ENCODE measurements at places on chromosomes 2 and 18.

DNA sequence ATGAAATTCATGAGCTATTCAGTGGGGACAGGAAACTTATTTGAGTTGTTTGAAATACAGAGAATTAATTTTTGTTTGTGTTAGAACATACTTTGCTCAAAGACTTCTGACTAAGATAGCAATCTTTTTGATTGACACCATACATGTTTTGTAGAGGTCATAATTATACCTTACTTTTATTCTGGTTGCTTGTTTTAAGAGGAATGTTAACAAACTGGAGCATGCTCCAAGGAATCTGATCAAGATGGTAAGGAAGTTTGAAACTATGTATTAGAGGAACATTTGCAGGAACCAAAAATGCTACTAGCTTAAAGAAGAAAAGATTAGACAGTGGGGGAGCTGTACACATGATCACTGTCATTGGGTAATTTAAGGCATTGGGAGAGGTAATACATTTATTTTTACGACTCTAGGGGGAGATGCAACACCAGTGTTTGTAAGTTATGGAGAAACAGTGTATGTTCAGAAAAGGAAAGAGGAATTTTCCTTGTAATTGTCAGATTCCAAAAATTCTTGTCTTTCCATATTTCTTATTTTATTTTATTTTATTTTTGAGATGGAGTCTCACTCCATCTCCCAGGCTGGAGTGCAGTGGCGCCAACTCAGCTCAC is 8.0 kb downstream of the AGFG1 start:
- no peak for DNase-seq

DNA sequence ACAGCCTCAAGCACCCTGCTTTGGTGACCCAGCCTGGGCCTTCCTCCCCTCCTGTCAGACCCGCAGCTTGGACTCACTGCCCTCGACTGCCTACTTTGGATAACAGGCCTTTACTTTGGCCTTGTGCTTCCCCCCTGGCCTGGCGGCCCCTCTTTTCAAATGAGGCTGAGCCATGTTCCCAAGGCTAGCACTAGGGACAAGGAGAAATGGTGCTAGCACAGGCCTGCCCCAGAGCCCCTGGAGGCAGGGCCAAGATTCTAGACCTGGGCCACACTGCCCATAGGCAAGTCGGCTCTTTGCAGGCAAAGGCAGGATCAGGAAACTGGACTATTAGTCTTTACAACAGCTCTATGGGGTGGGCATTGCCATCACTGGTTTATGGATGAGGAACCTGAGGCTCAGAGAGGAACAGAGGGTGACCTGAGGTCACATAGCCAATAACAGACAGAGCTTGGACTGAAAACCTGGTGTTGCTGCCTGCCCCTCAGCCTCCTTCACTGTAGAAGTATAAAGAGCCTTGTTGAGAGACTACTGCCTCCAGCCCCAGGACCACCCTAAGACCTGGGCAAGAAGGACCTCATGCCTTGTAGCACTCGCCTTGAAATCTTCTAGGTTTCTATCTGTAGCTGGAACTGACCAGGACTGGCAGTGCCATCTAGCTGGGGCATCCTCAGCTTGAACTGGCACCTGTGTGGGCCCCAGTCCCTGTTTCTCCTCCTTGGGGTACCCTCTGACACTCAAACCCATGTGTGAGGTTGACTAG is 266.3 kb downstream of the DYSF start:
- DNase-seq, result no peak

DNA sequence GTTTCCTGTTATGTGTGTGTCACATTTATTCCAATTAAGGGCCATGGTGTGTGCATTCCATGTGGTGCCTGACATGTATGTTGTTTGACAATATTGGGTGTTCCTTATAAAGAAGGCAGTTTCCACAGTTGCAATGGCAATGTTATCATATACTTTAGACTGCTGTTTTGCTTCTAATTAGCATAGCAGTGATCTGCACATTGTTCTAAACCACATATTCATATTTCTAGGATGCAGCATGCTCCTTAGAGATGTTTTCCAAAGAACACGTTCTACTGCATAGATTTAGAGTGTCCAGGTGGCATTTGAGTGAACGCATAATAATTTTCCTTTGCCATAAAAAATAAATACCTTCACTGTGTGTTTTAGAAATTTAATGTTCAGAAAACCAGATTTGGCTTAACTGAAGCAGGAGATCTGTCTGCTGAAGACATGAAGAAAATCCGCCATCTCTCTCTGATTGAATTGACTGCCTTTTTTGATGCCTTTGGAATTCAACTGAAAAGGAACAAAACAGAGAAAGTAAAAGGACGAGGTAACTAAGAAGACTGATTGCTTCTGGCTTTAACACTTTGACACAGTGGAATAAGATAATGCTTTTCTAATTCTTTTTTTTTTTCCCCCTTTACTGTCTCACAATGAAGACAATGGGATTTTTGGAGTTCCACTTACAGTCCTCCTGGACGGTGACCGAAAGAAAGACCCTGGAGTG is 143.7 kb downstream of the ARHGAP28 start:
- DNase-seq, result no peak

GRCh38 chr2:140895378-140895777 is 1235.4 kb downstream of the LRP1B start:
- DNase-seq, result no peak

- no peak for DNase-seq
These were observed 1.1 kb upstream of the CDH2 start for GRCh38 chr18:28177828-28178635.

DNA sequence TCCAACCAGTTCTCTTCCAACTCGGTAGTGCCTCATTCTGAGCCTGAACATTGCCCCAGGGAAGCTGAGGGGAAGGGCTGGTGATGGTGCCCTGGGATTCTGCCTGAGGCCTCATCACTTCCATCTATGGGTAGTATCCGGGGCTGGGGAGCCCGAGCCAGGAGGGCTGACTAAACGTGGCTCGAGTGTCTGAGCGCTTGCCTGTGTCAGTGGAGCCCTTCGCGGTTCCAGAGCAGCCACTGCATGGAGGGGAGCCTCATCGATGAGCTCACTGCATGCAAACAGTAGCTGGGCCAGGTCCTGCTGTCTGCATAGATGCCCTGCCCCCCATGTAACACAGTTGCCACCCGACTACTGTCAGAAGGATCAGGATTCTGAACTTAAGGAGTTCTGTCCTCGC is 129.3 kb downstream of the GLI2 start:
- DNase-seq, result no peak
